Caco-2 (cell line): ENCODE measurements at places on chromosomes 6 and 20.

GRCh38 chr20:23241416-23241815, 109.2 kb upstream of the NXT1 start:
- H3K27me3 ChIP-seq = no peaks in the 10 kb centered on the region
- H3K27ac ChIP-seq = no peak overlapping the region
- H3K36me3 ChIP-seq = no peaks in the 10 kb centered on the region; the same call in 1 of the 2 replicates
- no peaks in the 10 kb centered on the region; the same call in 1 of the 2 replicates for H3K4me1 ChIP-seq
- DNase-seq = no peak
- no peak overlapping the region for H3K4me3 ChIP-seq

GRCh38 chr6:32109114-32109764, at the start of gene TNXB:
Gene TNXB (minus strand): TSS chr6:32109338. CDS start chr6:32098198, 11,140 bp downstream.
- peak within 1 kb of the TSS; percentile 47 for H3K27ac ChIP-seq
- H3K4me3 ChIP-seq = no peak within 1 kb of the TSS
- H3K4me1 ChIP-seq = peaks cover 15% of the 10 kb centered on the region
- no peaks in the 10 kb centered on the region for H3K27me3 ChIP-seq

- DNase-seq = peak; percentile 70
- H3K27ac ChIP-seq = peak overlapping the region; percentile 19
- H3K27me3 ChIP-seq = no peaks in the 10 kb centered on the region
- 0 out of 2 replicates have a peak overlapping the region, but pooled peaks have one; percentile 3 for H3K4me3 ChIP-seq
- H3K4me1 ChIP-seq = peaks cover 7% of the 10 kb centered on the region
Measured at GRCh38 chr20:52001999-52002666, 189.4 kb downstream of the ZFP64 start.

- no peaks in the 10 kb centered on the region for H3K4me1 ChIP-seq
- H3K36me3 ChIP-seq = no peaks in the 10 kb centered on the region
Measured at GRCh38 chr6:113115196-113115595, 741.9 kb upstream of the MARCKS start.

DNA sequence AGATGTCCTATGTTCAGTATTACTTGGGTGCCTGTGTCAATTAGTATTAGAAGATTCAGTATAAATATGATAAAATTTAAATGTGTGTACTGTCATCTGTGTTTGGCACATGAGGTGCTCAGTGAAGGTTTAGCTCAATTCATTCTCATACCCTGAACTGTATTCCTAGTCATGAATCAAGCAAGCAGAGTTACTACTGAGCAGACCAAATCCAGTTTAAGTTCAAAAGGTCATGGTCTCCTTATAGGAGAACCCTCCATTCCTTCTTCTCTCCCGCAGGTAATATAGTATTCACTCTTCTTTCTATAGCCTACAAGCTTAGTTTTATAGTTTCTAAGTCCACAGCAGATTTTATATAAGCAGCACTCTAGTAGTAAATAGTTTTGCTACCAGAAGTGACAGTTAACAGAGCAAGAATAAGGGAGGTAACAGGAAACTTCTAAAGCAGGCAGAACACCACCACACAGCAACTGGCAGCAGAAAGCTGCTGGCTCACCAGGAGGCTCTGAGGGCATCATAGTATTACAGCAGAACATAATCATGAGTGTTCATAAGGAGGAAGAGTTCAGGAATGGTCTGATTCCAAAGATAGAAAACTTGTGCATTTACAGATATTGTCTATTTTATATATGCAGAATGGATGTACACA, 133.2 kb downstream of the SLC16A10 start:
- DNase-seq = no peak
- no peak overlapping the region for H3K27ac ChIP-seq
- no peak overlapping the region for H3K4me3 ChIP-seq
- no peaks in the 10 kb centered on the region for H3K36me3 ChIP-seq
- H3K27me3 ChIP-seq = no peaks in the 10 kb centered on the region
- no peaks in the 10 kb centered on the region for H3K4me1 ChIP-seq

GRCh38 chr6:74577619-74578018, 628.2 kb downstream of the COL12A1 start:
- no peak overlapping the region for H3K27ac ChIP-seq
- no peak overlapping the region for H3K4me3 ChIP-seq
- H3K36me3 ChIP-seq = no peaks in the 10 kb centered on the region
- DNase-seq = no peak
- no peaks in the 10 kb centered on the region for H3K27me3 ChIP-seq

GRCh38 chr20:63957690-63958441, 1.6 kb upstream of the UCKL1 start:
- H3K4me3 ChIP-seq = peak overlapping the region; percentile 58
- H3K4me1 ChIP-seq = peaks cover 22% of the 10 kb centered on the region
- H3K27ac ChIP-seq = peak overlapping the region; percentile 94
- no peaks in the 10 kb centered on the region for H3K27me3 ChIP-seq
- peak; percentile 97 for DNase-seq

- H3K4me1 ChIP-seq = no peaks in the 10 kb centered on the region
- H3K27ac ChIP-seq = no peak overlapping the region
- H3K36me3 ChIP-seq = no peaks in the 10 kb centered on the region
- no peaks in the 10 kb centered on the region for H3K27me3 ChIP-seq
- H3K4me3 ChIP-seq = no peak overlapping the region
Measured at GRCh38 chr6:117381749-117382148, 44.0 kb downstream of the ROS1 start.

GRCh38 chr20:4159765-4160490, 144.6 kb upstream of the RNF24 start:
- no peak overlapping the region for H3K4me3 ChIP-seq
- no peak overlapping the region for H3K27ac ChIP-seq
- H3K27me3 ChIP-seq = no peaks in the 10 kb centered on the region
- DNase-seq = no peak
- H3K36me3 ChIP-seq = no peaks in the 10 kb centered on the region; the same call in 1 of the 2 replicates
